Tongue (tissue), 3 donors: ENCODE measurements at places on chromosomes 1 and 21. TPM values are rescaled to one million over a fixed set of nuclear protein-coding genes. Genes with fewer than 3 reads are reported as not detected.

The NPHS2 gene
- not detected for total RNA-seq

The CHD1L gene
- 32.7 TPM for total RNA-seq

The ATAD3C gene
- total RNA-seq: 1.3 TPM

The DIPK1A gene
- 12.7 TPM for total RNA-seq

The AMY2A gene
- not detected for total RNA-seq

The F5 gene
- 0.62 TPM for total RNA-seq

The S100A9 gene
- 739 TPM for total RNA-seq

The KRTAP19-3 gene
- total RNA-seq: not detected

The ASTN1 gene
- 5.0 TPM for total RNA-seq

The PADI1 gene
- 10.3 TPM for total RNA-seq

The OR2M3 gene
- not detected for total RNA-seq

The SLAMF8 gene
- total RNA-seq: 0.92 TPM

The S100A16 gene
- total RNA-seq: 76.2 TPM

The RAP1GAP gene
- total RNA-seq: 2.7 TPM

The MPL gene
- total RNA-seq: not detected

The TEDDM1 gene
- not detected for total RNA-seq

The LCE2B gene
- total RNA-seq: not detected

The CFHR1 gene
- not detected for total RNA-seq

The CR1L gene
- total RNA-seq: not detected

The CCDC30 gene
- 5.1 TPM for total RNA-seq

The GBP2 gene
- 11.8 TPM for total RNA-seq

The PPM1J gene
- total RNA-seq: 2.5 TPM

The PRAMEF5 gene
- total RNA-seq: not detected

The ZNF695 gene
- total RNA-seq: 3.5 TPM

The XCL1 gene
- not detected for total RNA-seq

The HTR1D gene
- not detected for total RNA-seq

The KIF21B gene
- total RNA-seq: 1.3 TPM

The PER3 gene
- total RNA-seq: 9.5 TPM

The SYT14 gene
- 1.0 TPM for total RNA-seq

The CFAP57 gene
- total RNA-seq: 0.51 TPM

The C1QC gene
- total RNA-seq: 20.5 TPM

The TEX38 gene
- not detected for total RNA-seq

The PODN gene
- total RNA-seq: 17.1 TPM

The SLC25A34 gene
- 2.9 TPM for total RNA-seq

The CHI3L2 gene
- 5.0 TPM for total RNA-seq

The G0S2 gene
- 19.1 TPM for total RNA-seq

The ZNF593OS gene
- total RNA-seq: not detected

The EVA1C gene
- total RNA-seq: 8.8 TPM

The ST6GALNAC5 gene
- 5.2 TPM for total RNA-seq

The MXRA8 gene
- 95.3 TPM for total RNA-seq

The CFAP298 gene
- total RNA-seq: 30.2 TPM

The ZFP69B gene
- 1.5 TPM for total RNA-seq

The RGS18 gene
- 2.7 TPM for total RNA-seq

The SPRR3 gene
- total RNA-seq: 58.0 TPM

The FCRL6 gene
- total RNA-seq: not detected

The CNKSR1 gene
- total RNA-seq: 13.0 TPM

The SHISAL2A gene
- total RNA-seq: not detected

The NHLH1 gene
- total RNA-seq: not detected

The SPRR2B gene
- total RNA-seq: not detected

The RNF186 gene
- total RNA-seq: not detected

The RIMS3 gene
- total RNA-seq: 1.7 TPM
